ENCODE measurements at places on chromosomes 7 and 10.

DNA sequence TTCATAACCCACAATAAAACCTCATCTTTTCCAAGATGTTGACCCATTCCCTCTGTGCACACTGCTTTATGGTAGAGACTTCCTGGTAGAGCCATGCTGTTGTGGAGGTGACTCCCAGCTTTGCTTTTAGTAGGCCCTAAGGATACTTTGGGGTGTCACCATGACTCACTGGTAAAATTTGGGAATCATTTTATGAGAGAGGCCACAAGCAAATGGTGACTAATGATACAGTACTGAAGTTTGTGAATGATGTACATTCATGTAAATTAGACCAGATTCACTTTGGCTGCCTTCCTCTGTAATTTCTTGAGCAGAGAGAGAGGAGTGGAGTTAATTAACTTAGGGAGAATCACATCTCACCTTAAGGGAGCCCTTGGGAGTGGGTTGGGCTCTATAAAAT, 686.5 kb downstream of the LRMDA start:
- DNase-seq: no peak

GRCh38 chr10:88039496-88040200, 176.2 kb downstream of the PTEN start:
- DNase-seq: no peak

- DNase-seq: no peak
Observed at GRCh38 chr10:92750791-92751533, 61.2 kb downstream of the HHEX start.

DNA sequence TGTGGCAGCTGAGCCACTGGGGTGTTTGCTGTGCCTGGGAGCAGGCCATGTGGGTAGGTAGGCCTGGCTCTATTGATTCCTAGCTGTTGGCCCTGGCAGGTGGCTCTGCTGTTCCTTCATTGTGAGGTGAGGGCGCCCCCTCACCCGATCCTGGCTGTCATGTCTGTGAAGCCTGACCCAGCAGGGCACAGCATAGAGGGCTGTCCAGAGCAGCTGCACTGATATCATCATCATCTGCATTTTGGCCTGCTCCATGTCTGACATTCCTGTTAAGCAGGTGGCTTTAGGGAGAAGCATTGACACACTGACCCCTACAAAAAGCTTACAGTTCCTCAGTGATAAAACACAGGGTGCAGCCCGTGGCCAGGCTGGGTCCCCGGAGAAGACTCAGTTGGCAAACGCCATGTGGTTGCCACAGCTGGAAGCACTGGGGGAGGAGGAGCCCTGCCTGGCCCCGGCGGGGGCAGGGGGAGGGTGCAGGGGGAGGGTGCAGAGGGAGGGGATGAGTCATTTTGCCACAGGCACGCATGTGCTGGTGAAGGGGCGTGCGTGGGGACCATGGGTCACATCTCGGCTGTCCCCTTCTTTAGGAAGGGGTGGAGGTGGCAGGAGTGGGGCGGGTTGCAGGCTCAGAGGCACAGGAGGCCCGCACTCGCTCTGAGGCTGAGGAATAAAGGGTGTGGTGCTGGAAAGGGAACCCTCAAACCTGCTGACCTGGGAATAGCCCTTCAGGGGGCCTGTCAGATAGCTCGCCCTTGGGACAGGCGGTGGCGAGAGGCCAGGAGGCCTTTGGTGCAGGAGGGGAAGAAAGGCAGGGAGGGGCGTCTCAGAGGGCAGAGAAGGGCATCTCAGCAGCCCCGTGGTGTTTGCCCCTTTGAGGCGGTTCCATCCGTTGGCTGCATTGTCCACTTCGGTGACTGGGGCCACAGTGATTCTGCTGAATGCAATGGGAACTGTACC, 31.6 kb downstream of the IKZF1 start:
- peak; percentile 80 for DNase-seq

- no peak for DNase-seq
Observed at GRCh38 chr10:77581738-77582137, 55.9 kb downstream of the KCNMA1 start.

DNA sequence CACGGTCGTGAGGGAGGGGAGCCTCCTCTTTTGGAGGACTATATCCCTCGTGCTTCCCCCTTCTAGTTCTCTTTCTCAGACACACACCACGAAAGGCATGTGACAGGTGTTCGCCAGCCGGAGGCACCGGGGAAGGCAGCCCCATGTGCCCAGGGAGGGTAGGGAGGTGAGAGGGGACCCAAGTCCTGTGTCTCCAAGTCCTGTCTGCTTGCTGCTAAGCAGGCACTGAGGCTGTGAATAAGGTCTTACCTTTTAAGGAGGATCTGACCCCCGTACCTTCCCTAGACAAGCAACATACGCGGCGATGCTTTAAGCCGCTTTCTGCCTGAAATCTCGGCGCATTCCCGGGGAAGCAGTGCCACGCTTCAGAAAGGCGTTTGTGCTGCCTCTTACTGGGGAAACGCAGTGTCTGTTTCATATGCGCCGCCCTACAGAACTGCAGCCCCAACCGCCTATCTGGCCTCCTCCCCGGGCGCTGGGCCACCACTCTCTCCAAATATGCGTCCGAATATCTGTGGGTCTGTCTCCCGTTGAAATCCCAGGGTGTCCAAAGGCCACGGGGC, 770 bp downstream of the PLXNA4 start:
- no peak for DNase-seq

GRCh38 chr10:76950354-76950753, 687.3 kb downstream of the KCNMA1 start:
- DNase-seq: no peak

GRCh38 chr7:24464861-24465260, 108.4 kb upstream of the PALS2 start:
- DNase-seq: no peak

GRCh38 chr7:126213876-126214275, 1038.9 kb downstream of the GRM8 start:
- DNase-seq: no peak

- DNase-seq: no peak
Observed at GRCh38 chr10:131477457-131478121, 166.1 kb upstream of the TCERG1L start.

DNA sequence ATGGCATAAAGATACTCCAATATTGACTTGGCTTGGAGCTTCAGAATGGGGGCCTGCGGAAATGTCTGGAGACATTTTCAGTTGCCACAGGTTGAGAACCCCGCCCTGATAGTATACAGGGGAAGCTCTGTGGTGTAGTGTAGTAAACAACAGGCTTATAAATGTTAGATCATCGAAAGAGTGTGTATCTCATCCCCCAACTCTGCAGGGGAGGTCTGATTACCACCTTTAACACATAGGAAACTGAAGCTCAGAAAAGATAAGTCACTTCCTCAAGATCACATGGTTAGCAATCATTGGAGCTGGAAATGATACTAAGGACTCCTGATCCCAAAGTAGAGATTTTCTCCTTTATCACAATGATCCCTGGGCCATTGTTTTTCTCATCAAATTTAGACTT, 144.5 kb upstream of the BMPER start:
- DNase-seq: no peak

DNA sequence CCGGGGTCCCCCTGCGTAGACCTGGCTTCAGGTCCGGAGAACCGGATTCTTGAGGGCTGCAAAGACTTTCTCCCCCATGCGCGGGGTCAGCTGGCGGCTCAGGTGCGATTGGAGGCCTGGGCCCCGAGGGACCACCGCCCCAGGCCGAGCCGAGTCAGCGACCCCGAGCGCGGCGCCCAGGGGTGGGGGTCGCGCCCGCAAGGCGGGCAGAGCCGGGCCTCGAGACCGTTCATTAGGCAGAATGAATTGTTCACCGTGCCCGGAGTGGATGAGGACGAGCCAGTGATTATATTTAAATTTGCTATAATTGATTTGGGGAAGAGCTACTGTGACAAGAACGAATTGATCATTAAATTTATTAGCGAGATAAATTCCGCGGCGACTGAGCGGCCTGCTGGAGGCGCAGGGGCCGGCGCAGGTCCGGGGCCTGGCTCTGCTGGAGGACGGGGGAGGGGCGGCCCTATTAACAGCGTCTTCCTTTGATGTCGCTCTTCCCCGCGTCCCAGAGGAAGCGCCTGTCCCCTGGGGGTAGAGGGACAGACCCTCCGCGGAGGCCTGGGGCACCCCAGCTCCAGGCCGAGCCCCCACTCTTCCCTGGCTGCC, 7.5 kb downstream of the MNX1 start:
- DNase-seq: no peak

Measured in effector memory CD4-positive, alpha-beta T cell (primary cell).